Tibial nerve (tissue), 4 donors: ENCODE measurements at places on chromosomes 13 and 19. TPM values are rescaled to one million over a fixed set of nuclear protein-coding genes. Genes with fewer than 3 reads are reported as not detected.
A peak's percentile ranks its signal among the peaks of the same experiment; 100 is the strongest.

- DNase-seq: no peak
Observed at GRCh38 chr19:30325676-30326392, 46.4 kb upstream of the ZNF536 start.

DNA sequence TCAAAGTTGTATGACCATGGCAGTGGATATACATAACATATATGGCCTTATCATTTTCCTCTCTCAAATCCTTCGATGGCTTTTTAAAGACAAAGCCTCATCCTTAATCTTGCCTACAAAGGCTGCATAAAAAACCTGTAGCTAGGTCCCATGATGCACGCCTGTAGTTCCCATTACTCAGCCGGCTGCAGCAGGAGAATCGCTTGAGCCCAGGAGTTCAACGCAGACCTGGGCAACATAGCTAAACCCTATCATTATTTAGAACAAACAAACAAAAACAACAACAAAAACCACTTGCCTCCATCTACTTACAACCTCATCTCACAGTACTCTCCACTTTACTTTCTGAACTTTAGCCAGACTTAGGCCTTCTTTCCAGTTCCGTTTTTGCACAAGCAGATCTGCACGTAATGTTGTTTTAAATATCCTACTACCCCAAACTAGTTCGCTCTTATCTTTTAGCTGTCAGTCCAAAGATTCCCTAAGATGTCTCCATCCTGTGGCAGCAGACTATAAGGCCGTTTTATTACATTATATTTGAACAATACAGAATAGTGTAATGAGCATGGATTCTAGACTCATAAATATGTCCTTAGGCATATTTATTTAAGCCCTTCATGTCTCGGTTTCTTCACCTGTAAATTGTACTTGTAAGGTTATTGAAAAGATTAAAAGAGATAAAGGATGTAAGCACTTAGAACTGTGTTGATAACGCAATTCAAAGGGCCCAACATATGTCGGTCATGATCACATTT lies 969 bp upstream of the POMP start:
- DNase-seq: no peak

DNA sequence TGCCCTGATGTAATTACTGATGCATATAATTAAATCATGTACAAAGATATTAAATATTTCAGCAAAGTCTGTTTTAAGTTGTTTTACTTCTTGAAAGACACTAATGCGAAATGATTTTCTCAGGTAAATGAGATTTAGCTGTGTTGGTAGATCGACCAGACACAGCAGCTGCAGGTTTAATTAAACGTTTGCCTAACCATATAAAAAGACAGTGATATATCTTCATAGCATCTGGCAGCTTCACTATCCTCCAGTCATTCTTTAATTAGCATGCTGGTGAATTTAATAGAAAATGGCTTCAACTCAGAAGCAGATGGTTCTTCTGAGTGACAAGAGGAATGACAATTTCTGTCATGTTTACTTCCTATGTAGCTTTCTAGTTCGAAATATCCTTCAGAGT lies 69.3 kb downstream of the NHLRC3 start:
- no peak for DNase-seq

DNA sequence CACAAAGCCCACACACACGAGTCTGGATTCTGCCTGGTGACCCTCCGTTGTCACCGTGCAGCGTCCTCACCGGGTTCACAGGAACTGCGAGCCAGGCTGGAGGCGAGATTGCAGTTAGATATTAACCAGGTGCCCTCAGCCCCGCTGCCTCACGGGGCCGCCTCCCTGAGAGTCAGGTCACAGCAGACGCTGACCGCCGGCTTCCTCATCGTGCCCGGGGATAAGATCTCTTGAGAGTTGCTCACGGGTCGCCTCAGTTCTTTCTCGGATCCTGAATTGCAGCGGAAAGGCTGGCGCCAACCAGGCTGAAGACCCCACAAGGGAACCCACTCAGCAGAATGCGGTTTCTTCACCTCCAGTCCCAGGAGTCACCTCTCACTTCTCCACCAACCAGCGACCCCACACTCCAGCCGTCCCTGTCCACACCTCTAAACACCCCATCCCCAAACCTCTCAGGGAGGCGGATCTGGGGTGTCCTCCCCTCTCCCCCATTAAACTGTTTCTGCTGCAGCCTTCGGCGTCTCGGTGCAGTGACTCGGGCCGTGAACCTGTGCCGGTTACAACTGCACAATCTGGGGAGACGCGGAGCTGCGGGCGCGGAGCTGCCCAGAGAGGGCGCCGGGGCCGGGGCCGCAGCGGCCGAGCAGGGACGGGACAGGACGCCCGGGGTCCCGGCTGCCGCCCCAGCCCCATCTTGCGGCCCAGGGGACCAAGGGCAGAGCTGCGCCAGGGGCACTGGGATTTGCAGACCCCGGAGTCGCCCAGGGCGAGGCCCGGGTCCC lies 591 bp downstream of the ZNF823 start:
- no peak for DNase-seq

- DNase-seq: no peak
Observed at GRCh38 chr13:64087624-64088023, 2672.0 kb upstream of the PCDH20 start.

- no peak for DNase-seq
Observed at GRCh38 chr13:80751854-80752253, 410.9 kb upstream of the SPRY2 start.

DNA sequence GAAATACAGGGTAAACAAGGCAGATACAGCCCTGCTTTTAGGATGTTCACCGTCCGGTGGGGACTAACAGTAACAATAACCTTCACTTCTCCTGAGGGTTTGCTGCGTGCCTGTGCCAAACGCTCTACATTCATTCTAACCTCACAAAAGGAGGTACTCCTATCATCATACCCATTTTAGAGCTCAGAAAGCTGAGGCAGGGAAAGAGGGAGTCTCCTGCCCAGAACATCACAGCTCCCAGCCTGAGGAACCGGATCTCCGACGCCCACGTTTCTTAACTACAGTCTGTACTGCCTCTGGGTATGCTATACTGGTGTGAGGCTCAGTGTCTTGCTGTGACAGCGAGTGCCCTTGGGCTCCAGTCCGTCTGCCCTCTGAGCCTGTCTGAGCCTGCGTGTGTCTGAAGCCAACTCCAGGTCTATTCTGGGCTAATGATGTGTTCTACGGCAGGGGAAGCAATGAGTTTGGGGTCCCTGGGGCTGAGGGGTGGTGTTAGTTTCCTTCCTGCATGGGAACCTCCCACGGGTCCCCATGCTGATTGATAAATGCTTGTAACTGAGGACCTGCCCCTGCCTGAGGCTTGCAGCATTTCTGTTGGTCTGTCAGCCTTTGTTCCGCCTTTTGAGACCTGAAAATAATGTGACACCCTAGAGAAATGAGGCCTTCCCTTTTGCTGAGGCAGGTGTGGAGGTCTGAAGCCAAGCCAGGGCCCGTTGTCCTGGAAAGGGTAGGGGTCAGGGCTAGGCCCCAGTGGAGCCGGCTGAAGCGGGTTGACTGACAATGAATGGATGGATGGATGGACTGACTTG lies 4.9 kb downstream of the LIPE start:
- DNase-seq: no peak

GRCh38 chr19:47109541-47110375 lies 3.8 kb downstream of the ZC3H4 start:
- no peak for DNase-seq

DNA sequence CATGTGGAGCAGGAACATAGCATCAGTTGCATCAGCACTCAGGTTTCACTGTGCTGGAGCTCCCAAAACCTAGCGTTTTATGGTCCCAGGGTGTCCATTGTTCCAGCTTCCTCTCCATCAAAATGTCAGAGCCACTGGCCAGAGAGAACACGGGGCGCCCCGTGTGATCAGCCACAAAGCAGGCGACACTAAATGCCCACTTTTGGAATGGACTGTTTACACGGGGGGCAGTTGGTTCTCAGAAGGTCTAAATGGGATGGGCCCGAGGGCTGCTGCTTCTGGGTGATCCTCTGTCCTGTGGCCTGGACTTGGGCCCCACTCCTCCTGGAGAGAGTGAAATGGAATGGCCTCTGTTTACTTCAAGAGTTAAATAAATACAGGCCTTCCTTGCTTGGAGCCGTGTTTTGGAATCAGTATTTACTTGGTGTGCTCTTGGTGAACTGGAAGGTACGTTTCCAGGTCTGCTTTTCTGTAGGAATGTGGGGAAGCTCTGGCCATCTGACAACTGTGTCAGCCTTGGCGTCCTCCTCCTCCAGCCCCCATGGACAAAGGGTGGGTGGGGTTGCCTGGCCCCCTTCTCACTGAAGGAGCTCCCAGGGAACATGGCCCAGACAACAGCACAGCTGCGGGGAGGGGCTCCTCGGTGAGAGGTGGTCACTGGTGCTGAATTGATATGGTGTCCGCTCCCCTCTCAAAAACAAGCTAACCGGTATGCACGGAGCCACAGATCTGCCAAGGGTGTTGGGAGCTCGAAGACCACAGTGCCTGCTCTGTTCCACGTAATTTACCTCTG lies 16.1 kb upstream of the MCF2L start:
- DNase-seq: no peak

DNA sequence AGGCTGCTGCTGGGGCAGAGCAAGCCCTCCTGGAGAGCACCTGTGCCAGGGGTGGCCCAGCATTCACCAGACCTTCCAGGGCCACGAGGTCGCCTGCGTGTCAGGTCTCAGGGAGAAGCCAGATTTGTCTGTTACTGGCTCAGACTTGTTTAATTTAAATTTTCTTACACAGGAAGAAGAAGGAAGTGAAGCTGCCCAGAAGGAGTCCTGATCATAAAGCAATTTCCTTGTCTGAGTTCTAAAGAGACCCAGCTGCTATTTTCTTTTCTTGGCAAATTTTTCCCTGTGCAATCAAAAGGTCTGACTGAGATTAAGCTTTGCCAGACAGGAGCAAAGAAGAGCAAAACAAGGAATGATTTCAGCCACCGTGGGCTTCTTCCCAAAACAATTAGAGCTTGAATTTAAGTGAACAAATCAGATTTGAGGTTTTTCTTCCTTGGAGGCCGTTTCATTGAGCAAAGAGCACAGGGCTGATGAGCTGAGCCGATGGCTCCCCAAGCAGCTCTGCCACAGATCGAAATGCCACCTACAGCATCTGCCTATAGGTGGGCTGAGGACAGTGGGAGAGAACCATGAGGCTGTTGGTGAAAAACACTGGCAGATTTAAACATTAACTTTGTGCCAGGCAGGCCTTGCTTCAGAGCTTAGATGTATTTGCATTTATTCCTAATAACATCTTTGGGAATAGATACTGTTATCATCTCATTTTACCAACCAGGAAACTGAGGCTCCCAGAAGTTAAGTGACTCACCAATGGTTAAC lies 40.1 kb downstream of the HSPH1 start:
- peak; percentile 33 for DNase-seq

DNA sequence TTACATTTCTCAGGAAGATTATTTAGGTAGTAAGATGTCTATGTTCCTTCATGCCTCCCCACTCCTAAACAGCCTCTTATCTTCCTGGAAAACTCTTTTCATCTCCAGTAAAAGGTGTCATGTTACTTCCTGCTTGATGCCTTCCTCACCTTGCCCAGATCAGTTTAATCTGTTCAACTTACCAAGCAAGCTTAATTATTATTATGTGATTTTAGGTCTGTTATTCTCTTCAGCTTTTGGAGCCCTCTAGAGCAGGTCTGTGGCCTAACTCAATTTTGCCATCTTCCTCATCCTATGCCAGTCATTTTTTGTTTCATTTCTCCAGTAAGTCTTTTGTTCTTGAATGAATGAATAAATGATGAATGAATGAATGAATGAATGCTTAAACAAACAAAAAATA lies 528.4 kb downstream of the DCT start:
- DNase-seq: no peak

DNA sequence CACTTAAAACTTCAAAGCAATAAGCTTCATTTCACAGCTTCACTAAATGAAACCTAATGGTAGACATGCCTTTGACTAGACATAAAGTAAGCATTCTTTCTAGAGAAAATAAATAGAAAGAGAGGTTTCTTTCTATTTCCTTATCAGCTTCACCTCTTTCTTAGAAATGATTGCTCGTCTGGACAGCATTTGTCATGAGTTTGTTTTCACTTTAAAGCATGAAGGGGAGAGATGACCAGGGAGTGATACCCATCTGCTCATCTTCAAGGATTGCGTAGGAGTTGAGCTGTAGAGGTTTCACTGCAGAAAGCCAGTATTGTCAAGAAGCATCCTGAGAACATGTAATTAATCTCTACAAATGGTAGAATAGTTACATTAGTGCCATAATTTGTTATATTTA lies 61.3 kb downstream of the COL4A2 start:
- no peak for DNase-seq

DNA sequence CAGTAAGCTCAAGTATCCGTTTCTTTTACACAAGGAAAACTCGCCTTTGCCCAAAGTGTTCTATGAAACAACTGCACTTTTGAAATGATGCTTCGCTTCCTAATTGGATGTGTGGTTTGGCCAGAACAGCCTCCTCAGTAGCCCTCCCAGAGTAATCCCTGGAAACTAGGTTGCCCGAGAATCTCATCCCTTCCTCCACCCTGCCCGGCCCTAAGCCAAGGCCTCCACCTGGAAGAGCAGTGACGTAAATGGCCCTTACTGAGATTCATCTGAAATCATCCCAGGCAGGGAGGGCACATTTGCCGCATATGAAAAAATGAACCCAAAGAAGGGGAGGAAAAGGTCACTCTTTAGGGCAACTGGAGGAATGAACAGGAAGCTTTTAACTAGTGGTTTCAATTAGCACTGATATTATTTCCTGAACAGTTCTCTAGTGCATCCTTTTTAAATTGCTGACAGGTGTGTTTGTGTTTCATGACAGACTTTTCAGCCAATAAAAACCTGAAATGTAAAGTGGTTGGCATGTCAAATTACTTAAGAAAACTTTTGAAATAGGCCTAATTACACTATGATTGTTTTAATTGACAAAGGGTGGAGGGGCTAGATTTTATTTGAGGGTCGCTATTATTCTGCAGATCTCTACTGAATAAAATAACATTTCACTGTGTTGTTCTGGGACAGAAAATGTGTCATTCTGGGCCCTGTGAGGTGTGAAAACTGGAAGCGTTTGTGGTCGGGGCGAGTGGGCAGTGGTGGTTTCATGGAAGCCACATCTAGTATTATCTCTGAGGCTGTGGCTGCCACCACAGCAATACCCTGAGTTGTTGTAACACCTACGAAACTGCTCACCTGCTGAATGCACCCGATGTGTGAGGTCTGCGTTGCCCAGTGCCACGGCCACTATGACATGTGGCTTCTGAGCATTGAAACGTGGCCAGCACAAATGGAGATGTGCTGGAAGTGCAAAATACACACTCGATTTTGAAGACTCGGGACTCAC lies 112.1 kb downstream of the ZIC5 start:
- DNase-seq: no peak

DNA sequence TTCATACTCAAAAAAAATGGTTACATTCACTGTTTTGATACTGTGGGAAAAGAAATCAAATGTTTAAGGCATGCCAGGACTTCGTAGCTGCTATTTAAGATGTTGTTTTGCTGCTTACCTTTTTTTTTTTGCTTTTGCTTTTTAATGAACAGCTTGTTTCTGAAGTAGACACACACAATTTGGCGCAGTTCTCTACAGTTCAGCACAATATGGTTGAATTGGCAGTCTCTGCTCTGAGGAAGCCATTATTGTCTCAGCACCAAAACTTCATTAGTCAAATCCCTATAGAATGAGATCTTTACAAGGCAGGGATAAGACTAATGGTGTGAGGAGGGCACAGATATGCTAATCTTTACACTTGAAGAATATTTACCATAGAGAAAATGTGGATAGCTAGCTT lies 197.6 kb downstream of the SLITRK5 start:
- DNase-seq: no peak

SIGLEC8 gene
- total RNA-seq: 5.5 TPM

ERF gene
- 42.6 TPM for total RNA-seq

PALM3 gene
- 2.7 TPM for total RNA-seq

IFNL1 gene
- not detected for total RNA-seq

CD33 gene
- 27.0 TPM for total RNA-seq

COLGALT1 gene
- 84.3 TPM for total RNA-seq

SHISA7 gene
- 3.0 TPM for total RNA-seq
